ENCODE measurements at places on chromosomes 2 and 18. TPM values are rescaled to one million over a fixed set of nuclear protein-coding genes. Genes with fewer than 3 reads are reported as not detected.

- peak; percentile 88 for DNase-seq
Observed at GRCh38 chr2:216632952-216633615, at the start of gene IGFBP2. Gene IGFBP2, plus strand, starts transcription at chr2:216633420. Its CDS starts 104 bp downstream, at chr2:216633524.

GRCh38 chr18:6009756-6010155 lies 114.4 kb upstream of the TMEM200C start:
- DNase-seq, result peak; percentile 23

PARD3B gene
- polyA plus RNA-seq, result 4.3 TPM

DNA sequence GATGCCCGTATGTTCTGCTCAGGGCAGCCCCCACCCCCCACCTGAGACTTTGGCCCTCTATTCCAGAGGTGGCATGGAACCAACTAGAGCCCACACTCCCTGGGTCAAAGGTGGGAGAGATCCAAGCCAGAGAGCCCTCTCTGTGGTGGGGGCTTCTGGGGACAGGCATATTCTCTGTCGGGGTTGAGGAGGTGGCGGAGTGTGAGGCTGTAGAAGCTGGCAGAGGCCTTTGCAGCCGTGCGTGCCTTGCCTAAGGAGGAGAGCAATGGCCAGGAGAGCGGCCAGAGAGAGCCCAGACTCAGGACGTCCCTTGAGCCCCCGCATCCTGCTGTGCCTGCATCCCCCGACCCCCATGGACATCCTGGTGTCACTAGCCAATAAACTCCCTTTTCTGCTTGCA lies 79.2 kb upstream of the HPCAL1 start:
- DNase-seq, result no peak

CENPA gene
- polyA plus RNA-seq, result 51.8 TPM

DNA sequence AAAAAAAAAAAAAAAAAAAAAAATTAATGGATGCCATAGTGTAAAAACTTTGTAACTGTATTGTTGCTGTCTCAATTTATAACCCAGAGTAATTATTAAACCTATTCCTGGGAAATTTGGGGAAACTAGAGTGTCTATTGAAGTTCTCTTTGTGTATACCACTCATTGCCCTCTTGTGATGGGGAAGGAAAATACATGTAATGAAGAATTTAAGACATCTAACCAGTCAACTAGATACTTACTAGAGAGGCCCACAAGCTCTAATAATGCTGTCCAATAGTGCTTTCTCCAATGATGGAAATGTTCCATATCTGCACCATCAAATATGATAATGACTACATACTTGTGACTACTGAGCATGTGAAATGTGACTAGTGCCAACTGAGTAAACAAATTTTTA lies 168.5 kb upstream of the SLC39A10 start:
- DNase-seq, result no peak

- no peak for DNase-seq
Observed at GRCh38 chr2:178160601-178161000, 33.7 kb upstream of the OSBPL6 start.

COLEC11 gene
- polyA plus RNA-seq, result 5.1 TPM

DNA sequence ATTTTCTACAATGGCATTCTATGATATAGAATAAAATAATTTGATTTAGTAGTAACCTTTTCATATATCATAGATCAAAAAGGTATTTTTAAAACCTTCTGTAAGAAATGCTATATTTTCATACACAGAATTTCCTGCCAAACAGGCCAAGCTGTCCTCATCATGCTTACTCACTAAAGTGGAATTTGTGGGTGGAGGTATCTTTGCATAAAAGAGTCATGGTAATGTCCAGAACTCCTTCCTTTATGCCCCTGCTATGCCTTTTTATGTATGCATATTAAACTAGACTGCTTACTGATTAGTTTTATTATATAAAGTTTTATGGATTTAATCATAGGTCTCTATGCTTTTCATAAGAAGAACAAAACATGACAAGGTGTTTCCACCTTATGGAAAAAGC lies 27.5 kb upstream of the MARCHF7 start:
- peak; percentile 66 for DNase-seq
